ENCODE measurements at places on chromosomes 11 and 22.

DNA sequence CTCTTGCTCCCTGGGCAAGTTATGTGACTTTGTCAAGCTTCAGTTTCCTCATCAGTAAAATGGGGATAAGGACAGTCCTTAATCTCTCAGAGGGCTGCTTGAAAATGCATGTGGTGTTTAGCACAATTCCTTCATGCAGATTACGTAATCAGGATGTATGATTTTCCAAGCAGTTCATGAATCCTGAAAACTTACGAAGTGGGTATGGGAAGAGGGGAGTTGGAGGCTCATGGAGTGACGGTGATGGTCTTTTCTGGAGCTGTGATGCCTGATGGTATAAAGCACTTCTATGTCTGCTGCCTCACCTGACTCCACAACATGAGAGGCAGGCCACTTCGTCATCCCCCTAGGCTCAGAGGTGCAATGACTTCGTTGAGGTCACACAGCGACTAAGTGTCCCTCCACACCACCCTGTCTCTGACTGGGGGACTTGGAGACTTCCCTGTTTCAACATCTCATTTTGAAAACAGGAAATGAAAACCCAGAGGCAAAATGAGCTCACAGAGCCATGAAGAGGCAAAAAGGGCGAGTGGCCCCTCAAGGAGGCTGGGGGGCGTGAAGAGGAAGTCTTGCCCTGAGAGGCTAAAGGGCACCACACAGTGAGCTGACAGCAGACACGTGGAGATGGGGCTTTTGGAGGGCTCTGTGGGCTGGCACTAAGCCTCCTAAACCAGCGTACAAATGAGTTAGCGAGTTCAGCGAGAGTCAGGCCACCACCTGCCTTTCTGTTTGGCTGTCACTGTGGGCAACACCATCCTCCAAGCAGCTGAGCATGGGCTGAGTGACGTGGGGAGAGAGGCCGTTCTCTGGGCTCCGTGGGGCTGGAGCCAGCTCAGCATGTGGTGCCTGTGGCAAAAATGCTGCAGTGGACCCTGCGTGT lies 10.1 kb downstream of the MCM5 start:
- DNase-seq: no peak

DNA sequence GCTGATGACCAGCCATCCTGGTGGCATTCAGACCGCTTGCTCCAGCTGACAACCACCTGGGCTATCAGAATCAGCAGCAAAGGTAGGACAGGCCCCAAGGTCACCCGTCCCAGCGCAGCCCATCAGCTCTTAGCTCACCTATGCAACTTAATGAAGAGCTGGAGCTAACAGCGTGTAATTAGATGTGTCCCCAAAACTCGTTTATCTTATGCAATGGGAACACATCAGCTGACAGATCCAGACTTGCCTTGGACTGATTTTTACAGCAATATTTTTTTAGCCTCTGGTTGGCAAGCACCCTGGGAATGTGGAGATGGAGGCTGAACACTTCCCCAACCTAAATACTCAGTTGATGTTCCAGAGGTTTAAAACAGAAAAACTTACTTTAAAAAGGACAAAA lies 76.0 kb downstream of the PACSIN2 start:
- no peak for DNase-seq

GRCh38 chr11:133266986-133267385 lies 265.3 kb downstream of the OPCML start:
- no peak for DNase-seq

- DNase-seq: no peak
These were observed 55.8 kb upstream of the THY1 start for GRCh38 chr11:119478711-119479285.

DNA sequence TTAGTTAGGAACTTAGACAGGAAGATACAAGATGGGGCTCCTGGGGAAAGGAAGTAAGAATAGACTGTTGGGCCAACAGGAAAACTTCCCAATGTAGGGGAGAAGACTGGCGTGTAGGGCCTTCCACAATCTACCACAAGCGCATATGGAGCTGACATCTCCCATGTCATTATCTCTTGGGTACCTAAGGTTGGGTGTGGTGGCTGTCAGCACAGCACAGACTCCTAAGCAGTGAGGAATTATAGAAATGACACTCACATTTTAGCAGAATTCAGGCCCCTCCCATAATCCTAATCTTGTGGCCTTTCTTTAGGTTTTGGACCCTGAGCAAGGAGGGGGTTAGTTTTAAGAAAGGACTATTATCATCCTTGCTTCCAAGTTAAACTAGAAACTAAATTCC lies 11.6 kb downstream of the TRIM21 start:
- no peak for DNase-seq

GRCh38 chr11:19395050-19395449 lies 154.3 kb upstream of the E2F8 start:
- no peak for DNase-seq

GRCh38 chr11:55970935-55971334 lies 1.2 kb upstream of the OR10AG1 start:
- DNase-seq: no peak

GRCh38 chr11:68891351-68891948 lies 12.2 kb downstream of the MRPL21 start:
- DNase-seq: no peak

DNA sequence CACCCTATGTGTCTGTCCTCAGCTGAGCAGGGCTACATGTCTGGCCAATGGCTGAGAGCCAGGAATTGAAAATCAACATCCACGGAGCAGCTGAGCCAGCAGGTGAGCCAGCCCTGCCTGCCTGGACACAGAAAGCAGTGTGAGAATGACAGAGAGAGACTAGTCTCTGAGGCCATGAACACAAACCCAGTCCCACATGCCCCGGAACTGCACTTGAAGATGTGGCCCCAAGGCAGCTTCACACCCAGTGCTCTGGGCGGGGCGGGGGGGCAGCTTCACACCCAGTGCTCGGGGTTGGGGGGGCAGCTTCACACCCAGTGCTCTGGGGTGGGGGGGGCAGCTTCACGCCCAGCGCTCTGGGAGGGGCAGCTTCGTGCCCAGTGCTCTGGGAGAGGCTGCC lies 37.6 kb downstream of the TRMU start:
- no peak for DNase-seq

GRCh38 chr11:123718469-123718868 lies 23.0 kb downstream of the ZNF202 start:
- no peak for DNase-seq

- DNase-seq: no peak
These were observed 647 bp upstream of the ZW10 start for GRCh38 chr11:113774174-113774503.

- no peak for DNase-seq
These were observed 23.2 kb upstream of the ST3GAL4 start for GRCh38 chr11:126332221-126332711.

GRCh38 chr22:37990301-37990700 lies 5.9 kb upstream of the SOX10 start:
- DNase-seq: no peak

DNA sequence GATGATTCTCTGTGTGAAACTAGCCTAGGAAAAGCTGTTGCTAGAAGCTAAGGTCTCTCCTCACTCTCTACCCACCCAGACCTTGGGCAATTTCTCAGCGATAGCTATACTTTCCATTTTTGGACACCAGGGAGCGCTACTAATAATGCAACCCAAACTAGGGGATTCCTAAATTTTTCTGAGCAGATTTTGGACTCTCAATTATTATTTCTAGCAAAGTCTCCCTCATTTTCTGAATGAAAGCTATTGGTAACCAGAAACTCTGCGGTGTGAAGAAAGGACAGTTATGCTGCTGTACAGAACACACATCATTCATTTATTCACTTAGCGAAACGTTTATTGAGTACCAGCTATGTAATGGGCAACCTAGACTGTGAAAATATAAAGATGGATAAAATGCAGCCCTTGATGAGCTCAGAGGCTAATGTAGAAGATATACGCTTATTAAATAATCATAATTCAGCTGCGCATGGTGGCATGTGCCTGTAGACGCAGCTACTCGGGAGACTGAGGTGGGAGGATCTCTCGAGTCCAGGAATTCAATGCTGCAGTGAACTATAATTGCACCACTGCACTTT lies 6.1 kb upstream of the STIM1 start:
- DNase-seq: no peak

DNA sequence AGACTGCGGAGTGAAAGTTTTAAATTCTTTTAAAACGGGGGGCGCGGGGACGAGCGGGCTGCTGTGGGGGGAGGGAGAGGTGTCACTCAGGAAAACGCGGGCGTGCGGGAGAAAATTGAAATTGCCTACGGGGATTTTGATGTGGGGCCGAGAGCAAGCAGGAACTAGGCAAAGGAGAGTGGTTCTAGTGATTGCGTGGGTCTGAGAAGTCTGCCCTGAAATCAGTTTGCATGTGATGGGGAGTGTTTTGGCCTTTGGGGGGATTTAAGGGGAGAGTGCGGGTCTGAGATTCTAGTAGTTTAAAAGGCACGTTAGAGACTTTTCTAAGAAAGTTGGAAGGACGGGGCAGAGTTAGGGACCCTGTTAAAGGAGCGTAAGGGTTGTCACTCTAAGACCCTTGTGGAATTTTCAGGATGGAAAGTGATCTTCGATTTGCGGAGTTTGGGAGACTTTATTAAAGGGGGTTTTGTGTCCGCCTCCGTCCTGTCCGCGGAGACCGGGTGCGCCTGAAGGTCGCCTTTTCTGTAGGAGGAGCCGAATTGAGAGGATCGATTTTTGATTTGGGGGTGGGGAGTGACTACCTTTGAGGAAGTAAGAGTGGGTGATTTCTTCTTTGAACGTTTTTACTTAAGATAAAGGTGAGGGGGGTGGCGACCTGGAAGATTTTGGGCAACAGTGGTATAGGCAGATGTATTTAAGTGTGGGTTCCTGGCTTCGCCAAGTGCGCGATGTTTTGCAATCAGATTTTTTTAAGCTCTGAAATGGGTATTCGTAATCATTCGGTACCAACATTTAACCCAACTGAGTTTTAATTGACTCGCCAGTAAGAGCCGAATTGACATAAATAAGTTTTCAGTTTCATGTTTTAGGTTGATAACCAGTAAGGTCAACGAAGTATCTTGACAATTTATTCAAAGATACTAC lies 1.1 kb downstream of the EED start:
- DNase-seq: no peak

DNA sequence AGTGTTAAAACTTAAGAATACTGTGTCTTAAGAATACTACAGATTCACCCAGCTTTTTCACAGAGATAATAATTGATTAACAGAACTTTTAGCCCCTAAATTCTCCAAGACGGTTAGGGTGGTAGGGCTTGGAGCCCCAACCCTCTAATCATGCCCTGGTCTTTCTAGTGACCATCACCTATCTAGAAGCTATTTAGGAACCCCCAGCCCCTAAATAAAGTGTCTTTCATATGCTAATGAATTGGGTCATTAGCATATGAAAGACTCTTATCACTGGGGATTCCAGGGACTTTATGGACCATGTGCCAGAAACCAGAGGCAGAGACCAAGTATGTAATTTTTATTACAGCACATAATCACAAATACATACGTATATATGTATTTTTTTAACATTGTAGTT lies 999.7 kb upstream of the RAG2 start:
- no peak for DNase-seq

- DNase-seq: no peak
These were observed 128.0 kb downstream of the TENM4 start for GRCh38 chr11:79312617-79313529.

- no peak for DNase-seq
These were observed 55.4 kb downstream of the NAT10 start for GRCh38 chr11:34160791-34161190.

DNA sequence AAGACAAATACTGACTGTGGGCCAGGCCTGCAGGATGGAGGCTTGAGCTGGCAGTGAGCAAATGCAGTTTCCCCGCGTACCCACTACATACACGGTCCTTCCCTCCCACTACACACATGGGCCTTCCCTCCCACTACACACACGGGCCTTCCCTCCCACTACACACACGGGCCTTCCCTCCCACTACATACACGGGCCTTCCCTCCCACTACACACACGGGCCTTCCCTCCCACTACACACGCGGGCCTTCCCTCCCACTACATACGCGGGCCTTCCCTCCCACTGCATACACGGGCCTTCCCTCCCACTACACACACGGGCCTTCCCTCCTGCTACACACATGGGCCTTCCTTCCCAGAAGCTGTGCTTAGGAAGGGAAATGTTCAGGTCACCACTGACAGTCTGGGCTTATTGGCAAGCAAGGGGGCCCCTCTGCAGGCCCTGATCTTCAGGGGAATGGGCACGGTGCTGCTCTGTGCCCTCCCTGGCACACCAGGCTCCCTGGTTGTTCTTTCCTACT lies 10.8 kb downstream of the DNAL4 start:
- no peak for DNase-seq

- DNase-seq: no peak
These were observed 24.5 kb downstream of the MICAL3 start for GRCh38 chr22:17999851-18000250.

DNA sequence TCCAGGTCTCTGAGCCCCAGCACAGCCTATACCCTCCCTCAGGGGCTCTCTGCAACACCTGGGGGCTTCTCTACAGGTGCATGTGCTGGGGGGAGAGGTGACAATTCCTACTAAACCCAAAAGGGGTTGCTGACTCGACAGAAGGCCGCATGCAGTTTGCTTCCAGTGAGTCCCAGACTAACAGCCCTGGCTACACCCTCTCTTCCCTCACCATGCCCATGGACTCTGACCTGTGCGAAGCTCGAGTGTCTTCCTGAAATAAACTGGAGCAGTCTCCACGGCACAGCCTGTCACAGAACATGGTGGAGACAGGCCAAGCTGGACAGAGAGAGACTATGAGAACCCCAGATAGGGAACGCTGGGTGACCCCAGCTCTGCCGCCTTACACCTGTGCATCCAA lies 16.6 kb downstream of the PLEKHA7 start:
- DNase-seq: no peak

- DNase-seq: no peak
These were observed 48.3 kb downstream of the KREMEN1 start for GRCh38 chr22:29121124-29121523.

DNA sequence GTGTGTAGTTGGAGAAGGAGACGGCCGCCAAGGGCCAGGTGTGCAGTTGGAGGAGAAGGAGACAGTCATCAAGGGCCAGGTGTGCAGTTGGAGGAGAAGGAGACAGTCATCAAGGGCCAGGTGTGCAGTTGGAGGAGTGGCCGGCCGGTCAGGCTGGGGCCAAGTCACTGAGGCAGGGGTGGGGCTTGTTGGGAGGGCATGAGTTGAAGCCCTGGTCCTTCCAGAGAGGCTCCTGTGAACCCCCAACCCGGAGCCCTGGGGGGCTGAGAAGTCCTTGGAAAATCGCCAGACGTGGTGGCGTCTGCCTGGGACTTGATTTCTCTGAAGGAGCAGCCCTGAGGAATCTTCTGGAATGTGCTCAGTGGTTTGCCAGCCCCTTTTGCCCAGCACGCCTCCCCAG lies 1320.5 kb downstream of the BRD1 start:
- DNase-seq: no peak

GRCh38 chr11:65563601-65564000 lies 5.4 kb upstream of the LTBP3 start:
- no peak for DNase-seq

GRCh38 chr11:70091638-70092037 lies 13.5 kb downstream of the ANO1 start:
- DNase-seq: no peak

DNA sequence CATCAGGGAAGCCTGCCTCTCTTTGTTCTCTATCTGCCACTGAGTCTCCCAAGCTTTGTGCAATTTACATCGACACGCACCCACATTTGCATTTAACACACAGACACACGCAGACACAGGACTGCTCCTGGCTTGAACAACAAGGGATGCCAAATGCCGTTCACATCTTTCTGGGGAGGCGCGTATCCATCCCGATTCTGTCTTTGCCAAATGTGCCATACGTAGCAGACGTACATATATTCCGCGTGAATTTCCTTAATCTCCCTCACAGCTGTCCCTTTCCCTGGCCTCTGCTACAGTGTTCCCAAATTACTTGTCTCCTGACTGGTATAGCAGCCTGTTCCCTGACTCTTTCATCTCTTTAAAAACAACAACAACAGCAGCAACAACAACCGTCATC lies 409.5 kb downstream of the MIAT start:
- DNase-seq: no peak

- DNase-seq: no peak
These were observed 10.2 kb downstream of the LRRC74B start for GRCh38 chr22:21055880-21056319.

Data from stimulated activated CD8-positive, alpha-beta memory T cell treated with anti-CD3 and anti-CD28 coated beads, Interleukin-4, amount 100 ng/mL, for 1 hour (primary cell).